Upper lobe of right lung (tissue), 1 donor: ENCODE measurements at places on chromosomes 7 and 10.

- no peaks in the 10 kb centered on the region for H3K27me3 ChIP-seq
- no peaks in the 10 kb centered on the region for H3K36me3 ChIP-seq
- no peak for DNase-seq
- no peaks in the 10 kb centered on the region for H3K4me1 ChIP-seq
- H3K27ac ChIP-seq = no peak overlapping the region
Measured at GRCh38 chr10:125296598-125296997, 136.2 kb upstream of the CTBP2 start.

- no peak overlapping the region for H3K27ac ChIP-seq
- DNase-seq = no peak
- no peak overlapping the region for H3K4me3 ChIP-seq
- H3K4me1 ChIP-seq = no peaks in the 10 kb centered on the region
- H3K36me3 ChIP-seq = no peaks in the 10 kb centered on the region
- H3K27me3 ChIP-seq = no peaks in the 10 kb centered on the region
Measured at GRCh38 chr10:56856569-56856968, 495.5 kb upstream of the ZWINT start.

GRCh38 chr10:114301951-114302710, 63.1 kb downstream of the VWA2 start:
- no peak overlapping the region for H3K4me3 ChIP-seq
- peaks cover 7% of the 10 kb centered on the region for H3K4me1 ChIP-seq
- peak; percentile 51 for DNase-seq
- no peaks in the 10 kb centered on the region for H3K36me3 ChIP-seq
- H3K27ac ChIP-seq = no peak overlapping the region

- no peaks in the 10 kb centered on the region for H3K27me3 ChIP-seq
- H3K36me3 ChIP-seq = no peaks in the 10 kb centered on the region
- DNase-seq = no peak
- no peak overlapping the region for H3K27ac ChIP-seq
- H3K4me3 ChIP-seq = no peak overlapping the region
- H3K4me1 ChIP-seq = no peaks in the 10 kb centered on the region
Measured at GRCh38 chr7:35768346-35768745, 32.5 kb upstream of the SEPTIN7 start.

DNA sequence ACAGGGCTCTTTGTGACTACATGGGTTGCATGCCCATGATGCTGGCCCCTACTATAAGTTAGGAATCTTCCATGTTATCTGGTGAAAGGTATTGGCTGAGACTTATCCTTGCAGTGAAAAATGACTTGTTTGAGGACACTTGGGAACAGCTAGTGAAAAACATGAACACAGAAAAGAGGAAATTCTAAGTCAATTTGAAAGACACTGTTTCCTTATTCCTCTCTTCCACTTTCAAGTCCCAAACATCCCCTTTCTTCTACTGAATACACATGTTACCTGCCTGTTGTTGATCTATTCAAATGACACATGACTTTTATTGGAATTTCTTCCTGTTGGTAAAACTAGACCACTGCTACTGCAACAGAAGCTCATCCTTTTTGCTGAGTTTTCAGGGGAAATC, 29.5 kb upstream of the PRKCQ start:
- H3K27ac ChIP-seq = no peak overlapping the region
- DNase-seq = no peak
- no peaks in the 10 kb centered on the region for H3K4me1 ChIP-seq
- H3K4me3 ChIP-seq = no peak overlapping the region
- no peaks in the 10 kb centered on the region for H3K27me3 ChIP-seq

- no peak overlapping the region for H3K4me3 ChIP-seq
- no peaks in the 10 kb centered on the region for H3K36me3 ChIP-seq
- no peaks in the 10 kb centered on the region for H3K4me1 ChIP-seq
- H3K27ac ChIP-seq = no peak overlapping the region
- DNase-seq = no peak
- no peaks in the 10 kb centered on the region for H3K27me3 ChIP-seq
Measured at GRCh38 chr7:40202851-40203250, 68.0 kb downstream of the SUGCT start.

GRCh38 chr7:3277604-3278572, 23.2 kb upstream of the SDK1 start:
- no peak overlapping the region for H3K27ac ChIP-seq
- DNase-seq = no peak
- H3K4me1 ChIP-seq = no peaks in the 10 kb centered on the region
- no peaks in the 10 kb centered on the region for H3K36me3 ChIP-seq
- H3K27me3 ChIP-seq = no peaks in the 10 kb centered on the region

DNA sequence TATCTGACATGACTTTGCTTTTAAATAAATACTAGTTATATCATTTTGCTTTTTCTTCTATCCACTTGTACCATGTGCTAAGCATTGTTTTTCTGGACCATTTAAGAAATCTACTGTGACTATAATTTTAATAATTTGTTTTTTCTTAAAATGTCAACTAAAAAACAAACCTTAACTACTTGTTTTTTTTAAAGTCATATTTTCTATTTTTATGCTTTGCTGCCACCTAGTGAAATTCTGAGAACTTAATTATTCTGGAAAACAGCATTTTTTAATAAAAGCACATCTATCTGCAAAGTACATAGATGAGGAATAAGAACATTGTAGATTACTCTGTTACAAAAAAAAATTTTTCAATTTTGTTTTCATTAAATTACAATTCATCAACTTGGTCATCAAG, 47.4 kb downstream of the ORC5 start:
- H3K27ac ChIP-seq = no peak overlapping the region
- no peak for DNase-seq
- H3K4me1 ChIP-seq = no peaks in the 10 kb centered on the region
- H3K36me3 ChIP-seq = peaks cover 48% of the 10 kb centered on the region
- no peak overlapping the region for H3K4me3 ChIP-seq

DNA sequence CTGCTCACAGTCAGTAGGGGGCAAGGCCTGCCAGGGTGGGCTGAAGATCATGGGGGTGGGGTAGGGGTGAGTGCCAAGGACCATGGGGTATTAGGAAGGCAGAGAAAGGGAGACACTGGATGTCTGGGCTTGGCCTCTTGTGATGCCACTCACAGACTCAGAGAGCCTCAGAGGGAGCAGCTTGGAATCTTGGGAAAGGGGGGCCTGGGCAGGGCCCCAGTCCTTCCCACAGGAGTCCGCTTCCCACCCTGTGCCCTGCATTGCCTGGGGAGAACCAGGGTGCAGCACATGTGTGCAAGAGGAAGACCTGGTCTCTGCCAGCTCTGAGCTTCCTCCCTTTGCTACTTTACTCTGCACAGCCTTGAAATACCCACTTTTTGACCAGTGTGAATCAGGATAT, 4.3 kb downstream of the ADCY1 start:
- no peak for DNase-seq
- no peak overlapping the region for H3K27ac ChIP-seq
- peaks cover 36% of the 10 kb centered on the region for H3K27me3 ChIP-seq

DNA sequence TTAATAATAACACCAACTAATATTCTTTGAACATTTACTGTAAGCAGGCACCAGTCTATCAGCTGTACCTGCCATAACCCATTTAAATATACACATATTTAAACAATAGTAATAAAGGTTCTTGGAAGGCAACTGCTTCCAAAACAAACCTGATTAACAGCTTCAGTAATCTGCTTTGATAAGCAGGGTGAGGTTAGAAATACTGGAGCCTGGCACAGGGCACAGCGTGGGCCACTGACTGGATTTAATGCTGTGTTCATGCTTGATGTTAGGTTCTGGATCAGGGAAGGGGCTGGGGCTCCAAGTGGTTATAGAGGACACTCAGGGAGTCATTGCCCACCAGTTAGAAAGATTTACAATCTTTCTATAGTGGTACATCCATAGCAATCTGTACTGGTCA, 10.9 kb upstream of the C10orf120 start:
- DNase-seq = no peak
- H3K27me3 ChIP-seq = peaks cover 26% of the 10 kb centered on the region
- no peak overlapping the region for H3K27ac ChIP-seq
- no peaks in the 10 kb centered on the region for H3K4me1 ChIP-seq
- no peaks in the 10 kb centered on the region for H3K36me3 ChIP-seq

DNA sequence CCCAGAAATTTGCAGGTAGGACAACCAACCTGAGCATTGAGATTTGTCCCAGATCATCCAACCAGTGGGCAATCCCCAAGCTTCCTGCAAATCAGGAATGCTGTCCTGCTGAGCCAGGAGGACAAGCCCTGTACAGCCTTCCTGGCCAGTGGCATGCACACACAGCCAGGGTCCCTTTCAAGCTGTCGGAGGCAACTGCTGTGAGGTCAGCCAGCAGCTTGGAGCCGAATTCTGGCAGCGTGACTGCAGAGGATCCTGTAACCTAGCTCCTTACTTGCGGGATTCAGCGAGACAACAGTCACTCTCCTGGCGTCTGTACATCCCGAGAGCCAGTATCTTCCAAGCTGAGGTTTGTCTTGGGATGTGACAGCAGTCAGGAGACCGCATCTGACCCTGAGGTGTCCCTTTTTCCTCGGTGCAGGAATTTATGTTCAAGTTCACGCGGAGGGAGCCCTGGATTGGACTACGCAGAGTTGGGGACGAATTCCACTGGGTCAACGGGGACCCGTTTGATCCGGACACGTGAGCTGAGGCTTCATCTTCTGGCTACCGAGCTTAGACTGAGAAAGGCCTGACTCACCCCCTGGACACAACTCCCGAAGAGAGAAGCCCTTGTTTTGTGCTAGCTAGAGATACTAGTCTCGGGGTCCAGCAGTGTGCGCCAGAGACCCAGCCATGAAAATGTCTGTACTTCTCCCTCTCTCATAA, 18.3 kb downstream of the CLEC2L start:
- no peak for DNase-seq
- H3K27ac ChIP-seq = no peak overlapping the region
- no peak overlapping the region for H3K4me3 ChIP-seq
- H3K36me3 ChIP-seq = no peaks in the 10 kb centered on the region
- H3K4me1 ChIP-seq = no peaks in the 10 kb centered on the region
- no peaks in the 10 kb centered on the region for H3K27me3 ChIP-seq

DNA sequence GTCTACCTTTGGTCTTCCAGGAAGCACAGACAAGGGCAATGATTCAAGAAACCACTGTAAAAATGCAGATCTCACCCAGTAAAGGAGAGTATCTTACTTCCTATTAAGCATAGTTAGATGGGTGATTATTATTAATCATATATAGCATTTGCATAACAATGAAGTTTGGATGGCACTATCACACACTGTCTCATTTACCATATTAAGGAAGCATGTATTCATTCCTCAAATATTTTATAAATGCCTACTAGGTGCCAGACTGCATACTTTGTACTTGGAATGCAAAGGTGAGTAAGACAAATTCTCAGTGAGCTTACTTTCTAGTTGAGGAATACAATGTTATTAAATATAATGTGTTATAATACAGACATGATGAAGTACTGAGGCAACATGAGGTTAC, 53.9 kb upstream of the SKAP2 start:
- no peak overlapping the region for H3K4me3 ChIP-seq
- no peak overlapping the region for H3K27ac ChIP-seq
- no peaks in the 10 kb centered on the region for H3K36me3 ChIP-seq
- H3K27me3 ChIP-seq = peaks cover 7% of the 10 kb centered on the region

DNA sequence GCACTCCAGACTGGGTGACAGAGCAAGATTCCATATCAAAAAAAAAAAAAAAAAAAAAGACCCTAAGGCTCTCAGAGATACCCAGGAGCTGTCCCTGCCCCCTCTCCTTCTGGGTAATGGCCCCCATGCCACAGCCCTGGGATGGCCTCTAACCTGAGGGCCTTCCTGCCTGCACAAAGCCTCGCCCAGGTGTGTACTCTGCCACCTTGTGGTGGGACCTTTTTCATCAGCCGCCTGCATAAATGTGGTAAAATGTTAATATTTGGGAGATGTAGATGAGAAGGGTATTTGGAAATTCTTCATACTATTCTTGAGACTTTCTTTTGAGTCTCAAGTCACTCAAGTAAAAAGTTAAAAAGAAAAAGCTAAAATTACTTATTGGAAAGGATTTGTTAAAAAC, 46.3 kb upstream of the RNF216 start:
- no peak overlapping the region for H3K27ac ChIP-seq
- no peak for DNase-seq
- no peaks in the 10 kb centered on the region for H3K27me3 ChIP-seq
- no peak overlapping the region for H3K4me3 ChIP-seq

- H3K36me3 ChIP-seq = no peaks in the 10 kb centered on the region
- peak overlapping the region; percentile 0 for H3K27ac ChIP-seq
- DNase-seq = peak; percentile 73
- no peaks in the 10 kb centered on the region for H3K27me3 ChIP-seq
- peaks cover 23% of the 10 kb centered on the region for H3K4me1 ChIP-seq
Measured at GRCh38 chr10:122495406-122496340, 34.3 kb downstream of the HTRA1 start.

- H3K4me1 ChIP-seq = no peaks in the 10 kb centered on the region
- DNase-seq = no peak
- no peak overlapping the region for H3K4me3 ChIP-seq
- H3K27ac ChIP-seq = no peak overlapping the region
Measured at GRCh38 chr7:107596881-107597581, 17.0 kb downstream of the BCAP29 start.
